ENCODE measurements at places on chromosomes 7 and 10. TPM values are rescaled to one million over a fixed set of nuclear protein-coding genes. Genes with fewer than 3 reads are reported as not detected.

The VSTM4 gene
- not detected for total RNA-seq

The HOXA2 gene
- not detected for total RNA-seq

The RASA4B gene
- total RNA-seq: 16.7 TPM

The UNCX gene
- total RNA-seq: not detected
